Mucosa of gallbladder (tissue), 1 donor: ENCODE measurements at places on chromosomes 12 and 14. TPM values are rescaled to one million over a fixed set of nuclear protein-coding genes. Genes with fewer than 3 reads are reported as not detected.

DNA sequence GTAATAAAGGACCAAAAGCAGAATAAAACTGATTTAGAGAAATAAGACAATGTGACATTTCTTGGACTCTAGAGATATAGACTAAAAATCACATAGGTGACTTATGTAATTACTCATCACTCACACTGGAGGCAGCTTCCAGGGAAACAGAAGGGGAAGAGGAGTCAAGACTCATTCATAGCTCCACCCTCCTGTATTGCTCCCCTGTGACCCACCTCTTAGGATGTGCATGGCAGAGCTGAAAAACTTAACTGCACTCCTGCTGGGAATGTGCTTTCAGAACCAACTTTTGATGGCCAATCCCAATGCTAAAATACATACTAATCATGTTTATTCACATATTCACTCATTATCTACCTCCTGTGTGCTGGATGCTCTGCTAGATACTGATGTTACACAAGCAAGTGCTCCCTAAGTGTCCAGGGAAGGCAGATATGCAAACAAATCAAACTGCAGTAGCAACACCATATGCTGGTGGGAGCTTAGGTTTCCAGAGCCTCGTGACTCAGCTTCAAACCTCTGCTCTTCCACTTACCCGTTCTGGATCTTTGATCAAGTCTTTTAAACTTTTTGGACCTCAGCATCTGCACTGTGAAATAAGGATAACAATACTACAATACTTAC lies 316.1 kb downstream of the GALC start:
- DNase-seq, result no peak

DNA sequence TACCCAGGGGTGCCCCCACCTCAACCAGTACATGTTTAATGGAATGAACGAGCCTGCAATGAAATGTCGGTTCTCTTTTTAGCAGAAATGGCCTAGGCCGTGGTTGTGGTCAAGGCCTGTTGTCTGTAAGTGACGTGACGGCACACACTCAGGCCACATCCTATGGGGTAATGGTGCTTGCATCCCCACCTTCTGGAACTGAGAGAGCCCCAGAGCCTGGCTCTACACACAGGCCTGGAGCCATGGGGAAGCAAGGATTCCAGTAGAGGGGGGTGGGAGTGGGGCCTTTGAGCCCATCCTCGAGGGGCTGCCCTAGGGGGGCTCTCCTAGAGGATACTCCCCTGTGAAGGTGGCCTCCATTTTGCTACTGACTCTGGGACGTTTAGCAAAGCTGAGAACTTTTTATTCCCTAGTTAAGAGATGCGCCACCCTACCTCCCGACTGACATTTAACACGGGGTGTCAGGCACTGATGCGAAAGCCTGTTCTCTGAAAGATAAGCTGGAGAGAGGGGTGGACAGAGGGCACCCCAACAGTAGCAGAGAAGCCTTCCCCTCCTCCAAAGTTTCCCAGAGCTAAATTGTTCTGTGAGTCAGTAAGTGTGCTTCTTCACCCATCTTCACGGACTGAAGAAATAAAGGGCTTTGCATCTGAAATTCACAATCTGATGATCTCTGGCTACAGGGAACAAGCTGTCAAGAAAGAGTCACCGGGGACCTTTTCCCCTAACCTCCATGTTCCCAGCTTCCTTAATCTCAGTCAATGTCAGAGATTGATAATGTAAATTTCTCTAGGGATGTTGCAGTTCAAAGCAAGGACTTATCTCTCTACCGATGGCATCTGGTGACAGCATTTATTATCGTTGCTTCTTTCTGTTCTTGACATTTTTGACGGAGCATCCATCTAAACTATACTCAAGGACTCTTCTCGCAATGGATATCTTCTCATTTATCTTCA lies 6.8 kb downstream of the RIN3 start:
- no peak for DNase-seq

DNA sequence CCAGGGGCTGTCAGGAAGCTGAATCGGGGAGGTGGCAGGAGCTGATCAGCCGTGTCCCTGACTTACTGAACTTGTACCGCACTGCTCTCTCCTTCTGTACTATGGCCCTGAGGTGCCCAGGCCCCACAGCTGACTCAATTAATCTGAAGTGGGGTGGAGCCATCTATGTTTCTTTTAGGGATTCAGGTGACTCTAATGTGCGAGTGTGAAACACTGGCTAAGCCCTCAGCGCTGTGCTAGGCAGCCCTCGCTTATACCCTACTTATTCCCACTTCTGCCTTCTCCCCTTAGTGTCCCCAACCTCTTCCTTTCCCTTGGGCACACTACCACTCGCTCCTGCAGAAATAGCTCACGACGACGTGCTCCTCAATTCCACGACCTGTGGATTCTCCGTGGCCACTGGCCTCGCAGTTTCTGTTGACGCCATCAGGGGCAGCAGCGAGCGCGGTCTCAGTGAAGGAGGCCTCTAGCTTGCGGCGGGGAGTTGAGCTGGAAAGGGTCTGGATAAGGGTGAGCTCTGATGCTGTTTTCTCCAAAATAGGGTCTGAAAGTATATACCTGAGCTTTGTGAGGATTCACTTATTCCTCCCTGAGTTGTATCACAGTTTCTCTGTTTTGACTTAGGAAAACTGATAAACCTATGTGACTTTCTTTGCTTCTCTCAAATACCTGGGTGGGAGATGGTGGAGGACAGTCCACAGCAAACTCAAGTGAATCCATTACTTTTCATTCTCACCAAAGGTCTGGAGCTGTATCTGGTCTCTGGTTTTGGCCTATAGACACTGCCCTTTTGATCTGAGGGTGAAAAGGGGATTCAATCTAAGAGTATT lies 167.6 kb downstream of the SLC41A2 start:
- DNase-seq, result peak; percentile 31

DNA sequence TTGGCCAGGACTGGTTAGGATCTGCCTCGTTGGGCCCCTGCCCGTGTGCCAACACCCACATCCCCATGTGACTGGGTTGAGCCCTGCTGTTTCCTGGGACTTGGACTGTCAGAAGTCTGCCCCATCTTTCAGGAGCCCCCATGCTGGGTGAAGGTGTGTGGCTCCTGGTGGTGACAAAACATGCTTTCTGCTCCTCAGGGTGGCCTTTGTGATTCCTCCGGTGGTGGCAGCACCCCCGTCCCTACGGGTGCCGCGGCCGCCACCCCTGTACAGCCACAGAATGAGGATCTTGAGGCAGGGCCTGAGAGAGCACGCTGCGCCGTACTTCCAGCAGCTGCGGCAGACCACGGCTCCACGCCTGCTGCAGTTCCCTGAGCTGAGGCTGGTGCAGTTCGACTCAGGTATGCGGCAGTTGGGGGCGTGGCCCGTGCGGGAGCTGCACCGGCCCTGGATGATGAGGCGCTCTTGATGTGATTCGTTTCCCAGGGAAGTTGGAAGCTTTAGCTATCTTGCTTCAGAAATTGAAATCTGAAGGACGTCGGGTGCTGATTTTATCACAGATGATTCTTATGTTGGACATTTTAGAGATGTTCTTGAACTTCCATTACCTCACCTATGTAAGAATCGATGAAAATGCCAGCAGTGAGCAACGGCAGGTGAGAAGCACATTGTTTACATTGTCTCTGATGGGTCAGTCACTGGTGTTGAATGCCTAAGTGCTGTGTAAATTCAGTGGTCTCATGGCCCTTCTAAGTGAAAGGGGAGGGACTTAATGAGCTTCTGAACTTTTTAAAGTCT lies 80.0 kb downstream of the EP400 start:
- no peak for DNase-seq

GRCh38 chr12:47789712-47790489 lies 16.9 kb downstream of the SLC48A1 start:
- DNase-seq, result no peak

DNA sequence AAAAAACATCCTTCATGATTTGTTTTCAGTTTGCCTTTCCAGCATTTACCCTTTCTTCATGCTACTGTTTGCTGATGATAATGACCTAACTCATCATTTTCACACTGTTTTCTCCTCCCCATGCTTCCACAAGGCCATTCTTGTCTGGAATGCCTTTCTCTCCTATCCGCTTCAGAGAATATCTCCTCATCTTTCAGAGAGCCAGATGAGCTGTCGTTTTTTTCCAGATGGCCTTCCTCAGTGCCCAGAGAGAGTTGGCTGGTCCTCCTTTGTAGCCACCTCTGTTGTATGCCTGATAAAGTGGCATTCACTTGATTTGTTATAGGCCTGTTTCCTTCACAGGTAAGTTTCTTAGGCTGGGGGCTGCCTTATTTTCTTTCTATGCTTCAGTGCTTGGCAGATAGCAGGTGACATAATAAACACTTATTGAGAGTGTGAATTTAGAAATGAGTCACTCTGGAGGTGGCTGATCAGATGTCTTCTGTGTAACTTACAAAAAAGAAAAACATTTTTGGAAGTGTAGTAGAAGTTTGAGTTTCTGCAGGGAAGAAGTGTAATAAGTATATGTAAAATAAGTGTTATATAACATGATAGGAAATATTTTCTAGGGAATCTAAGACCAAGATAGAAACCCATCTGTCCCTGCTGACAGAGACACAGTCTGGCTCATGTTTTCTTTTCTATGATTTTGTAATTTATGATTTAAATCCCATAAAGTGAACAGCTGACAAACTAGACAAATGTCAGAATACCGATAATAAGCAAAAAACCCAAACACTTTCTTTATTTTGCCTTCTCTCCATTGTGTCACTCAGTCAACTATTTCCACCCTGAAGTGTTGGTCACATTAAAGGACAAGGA lies 174.5 kb downstream of the DACT1 start:
- DNase-seq, result no peak

DNA sequence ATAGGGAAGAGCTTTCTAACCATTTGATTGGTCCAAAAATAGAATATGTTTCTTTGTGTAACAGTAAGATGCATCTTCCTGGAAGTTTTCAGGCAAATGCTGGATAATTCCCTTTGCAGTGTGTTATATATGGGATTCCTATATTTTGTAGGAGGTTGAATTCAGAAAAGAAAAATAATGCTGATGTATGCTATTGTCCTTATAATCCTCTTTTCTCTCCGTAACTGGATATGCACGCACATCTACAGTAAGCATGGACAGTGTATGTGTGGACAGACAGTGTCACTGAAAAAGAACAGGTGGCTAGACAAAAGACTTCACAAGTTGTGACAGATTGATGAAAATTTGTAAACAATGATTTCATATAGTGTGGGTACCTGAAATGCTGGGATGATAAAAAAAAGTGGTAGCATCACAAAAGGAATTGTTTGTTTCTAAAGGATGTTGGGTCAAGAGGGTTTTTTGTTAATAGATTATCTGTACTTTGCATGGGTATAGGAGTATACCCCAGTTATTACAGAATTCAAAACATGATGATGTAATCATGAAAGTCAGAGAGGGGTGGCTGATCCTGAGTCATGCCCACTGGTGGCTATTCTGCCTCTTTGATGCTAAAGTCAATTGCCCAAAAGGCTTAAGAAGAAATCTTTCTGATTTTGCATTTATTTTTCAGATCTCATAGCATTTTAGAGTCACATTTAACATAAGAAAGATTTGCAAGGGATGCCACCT lies 160.7 kb upstream of the TMTC1 start:
- no peak for DNase-seq

- no peak for DNase-seq
These were observed 26.9 kb upstream of the MYBPC1 start for GRCh38 chr12:101567918-101568317.

- no peak for DNase-seq
These were observed 1.4 kb downstream of the PTPRR start for GRCh38 chr12:70919176-70919575.

- DNase-seq, result no peak
These were observed 274.7 kb downstream of the DAD1 start for GRCh38 chr14:22314183-22314820.

DNA sequence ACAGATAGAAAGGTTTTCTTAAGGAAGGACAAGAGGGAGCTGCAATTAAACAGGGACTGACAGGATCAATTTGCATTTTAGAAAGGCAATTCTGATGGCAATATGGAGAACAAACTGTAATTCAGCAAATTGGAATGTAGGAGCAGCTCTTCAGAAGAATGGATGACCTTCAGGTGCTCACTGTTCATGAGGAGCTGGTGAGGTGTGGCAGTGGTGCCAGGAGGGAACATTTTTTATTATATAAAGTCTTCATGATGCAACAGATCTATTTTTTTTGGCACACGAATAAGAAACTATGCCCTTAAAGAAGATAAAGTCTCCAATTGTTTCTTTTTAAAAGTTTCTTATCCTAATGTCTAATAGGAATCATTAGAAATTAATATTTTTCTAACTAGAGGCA lies 151.7 kb downstream of the SLC38A4 start:
- no peak for DNase-seq

DNA sequence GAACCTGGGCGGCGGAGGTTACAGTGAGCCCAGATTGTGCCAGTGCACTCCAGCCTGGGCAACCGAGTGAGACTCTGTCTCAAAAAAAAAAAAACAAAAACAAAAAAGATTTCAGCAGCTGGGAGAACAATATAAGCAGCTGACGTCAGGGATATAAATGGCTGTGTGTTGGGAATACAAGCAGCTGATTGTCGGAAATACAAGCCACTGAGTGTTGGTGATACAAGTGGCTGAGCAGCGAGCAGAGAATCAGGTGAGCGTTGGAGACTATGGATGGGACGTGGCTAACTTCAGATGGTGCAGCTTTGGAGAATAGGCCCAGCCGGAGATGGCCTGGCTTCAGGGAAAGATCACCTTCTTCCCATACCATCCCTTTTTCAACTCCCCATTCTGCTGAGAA lies 32.0 kb downstream of the PSEN1 start:
- no peak for DNase-seq

DNA sequence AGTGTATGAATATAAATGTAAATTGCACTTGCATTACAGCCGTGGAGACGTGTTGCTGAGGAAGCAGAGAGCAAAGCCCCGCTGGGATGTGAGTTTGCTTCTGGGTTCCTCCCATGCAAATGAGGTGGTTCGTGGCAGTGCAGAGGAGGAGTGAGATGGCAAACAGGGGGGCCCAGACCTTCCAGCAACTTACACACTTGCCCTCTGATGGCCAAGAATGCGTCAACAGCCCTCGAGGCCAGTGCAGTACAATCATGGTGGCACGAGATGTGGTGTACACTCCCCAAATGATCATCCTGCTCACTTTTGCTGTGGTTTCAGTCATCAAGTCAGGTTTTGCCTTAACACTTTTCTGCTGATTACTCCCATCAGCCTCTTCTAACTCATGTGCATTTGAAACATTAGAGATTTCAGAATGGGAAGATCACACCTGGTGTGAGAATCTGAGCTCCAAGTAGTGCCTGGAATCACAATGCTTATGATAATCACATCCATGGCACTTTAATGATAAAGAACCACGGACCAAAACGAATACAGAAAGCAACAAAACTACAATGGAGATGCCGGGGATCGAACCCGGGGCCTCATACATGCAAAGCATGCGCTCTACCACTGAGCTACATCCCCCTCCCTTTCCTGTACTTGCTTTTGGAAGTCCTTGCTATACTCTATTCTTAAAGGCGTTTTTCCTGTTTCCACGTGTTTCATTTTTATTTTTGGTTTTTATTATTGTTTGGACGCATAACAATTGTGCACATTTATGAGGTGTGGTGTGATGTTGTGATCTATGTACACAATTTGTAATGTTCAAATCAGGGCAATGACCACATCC lies 7.0 kb upstream of the UBC start:
- DNase-seq, result no peak

- no peak for DNase-seq
These were observed 38.6 kb upstream of the TPH2 start for GRCh38 chr12:71900091-71900490.

Gene LYZ
- total RNA-seq, result 1,541 TPM

Gene KRT7
- 335 TPM for total RNA-seq

Gene EIF2S3B
- 2.6 TPM for total RNA-seq

Gene SMCO3
- total RNA-seq, result 0.46 TPM

Gene OR6C2
- not detected for total RNA-seq

Gene SLC6A15
- total RNA-seq, result 0.12 TPM

Gene SYT1
- 6.5 TPM for total RNA-seq
